ENCODE measurements at places on chromosomes 2 and 18.

DNA sequence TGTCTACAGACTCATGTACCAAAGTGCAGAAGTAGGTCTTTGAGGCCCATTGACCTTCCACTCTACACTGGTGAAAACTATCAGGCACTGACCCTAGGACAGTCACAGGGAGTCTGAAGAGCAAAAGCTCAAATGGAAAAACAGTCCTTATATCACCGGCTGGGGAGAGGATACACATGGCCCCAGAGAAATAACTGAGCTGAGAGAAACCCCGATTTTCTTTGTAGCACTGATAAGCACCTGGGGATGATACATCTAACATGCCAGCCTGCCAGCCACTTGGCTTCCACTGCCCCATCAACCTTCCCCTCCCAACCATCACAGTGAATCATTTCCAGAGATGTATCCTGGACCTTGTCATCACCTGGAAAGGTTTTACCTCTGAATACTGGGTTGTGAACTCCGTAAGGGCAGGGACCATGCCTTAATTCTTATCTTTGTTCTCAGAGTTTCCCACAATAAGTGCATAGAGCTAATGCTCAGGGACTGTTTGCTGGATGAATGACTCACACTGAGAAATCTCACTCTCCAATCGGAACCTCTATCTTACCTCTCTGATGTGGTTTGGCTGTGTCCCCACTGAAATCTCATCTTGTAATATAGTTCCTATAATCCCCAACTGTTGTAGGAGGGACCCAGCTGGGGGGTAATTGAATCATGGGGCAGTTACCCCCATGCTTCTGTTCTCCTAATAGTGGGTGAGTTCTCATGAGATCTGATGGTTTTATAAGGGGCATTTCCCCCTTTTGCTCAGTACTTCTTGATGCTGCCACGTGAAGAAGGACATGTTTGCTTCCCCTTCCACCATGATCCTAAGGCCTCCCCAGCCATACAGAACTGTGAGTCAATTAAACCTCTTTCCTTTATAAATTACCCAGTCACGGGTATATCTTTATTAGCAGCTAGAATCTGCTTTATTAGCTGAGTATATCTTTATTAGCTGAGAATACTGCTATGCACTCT, 37.1 kb downstream of the EVA1A start:
- peak; percentile 14 for DNase-seq

DNA sequence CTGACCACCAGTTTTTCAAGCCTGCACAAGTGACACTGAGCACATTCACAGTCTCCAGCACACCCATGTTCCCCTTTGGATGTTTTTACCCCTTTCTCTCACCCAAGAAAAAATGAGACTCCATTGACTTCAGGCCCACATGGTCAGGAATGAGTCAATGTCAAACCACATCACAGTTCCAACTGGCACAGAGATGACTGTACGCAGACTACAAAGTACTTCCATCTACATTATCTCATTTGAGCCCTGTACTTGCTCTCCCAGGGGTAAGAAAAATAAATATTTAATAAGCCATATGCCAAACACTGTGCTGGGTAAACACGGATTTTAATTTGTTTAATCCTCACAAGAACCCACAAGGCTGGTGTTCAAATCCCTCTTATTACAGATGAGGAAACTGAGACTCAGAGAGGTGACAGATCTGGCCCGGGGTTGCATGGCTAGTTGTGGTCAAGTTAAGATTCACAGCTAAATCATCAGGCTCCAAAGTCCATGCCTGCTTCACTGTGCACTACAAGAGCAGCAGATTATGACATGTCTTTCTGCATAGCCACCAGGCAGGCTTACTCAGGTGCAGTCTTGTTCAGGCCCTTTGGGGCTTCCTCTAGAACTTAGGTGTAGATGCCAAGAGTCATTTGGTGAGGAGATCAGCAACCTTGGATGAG, 106.1 kb downstream of the TXNL1 start:
- DNase-seq = no peak

- DNase-seq = no peak
Measured at GRCh38 chr2:16821692-16822091, 156.1 kb upstream of the CYRIA start.

DNA sequence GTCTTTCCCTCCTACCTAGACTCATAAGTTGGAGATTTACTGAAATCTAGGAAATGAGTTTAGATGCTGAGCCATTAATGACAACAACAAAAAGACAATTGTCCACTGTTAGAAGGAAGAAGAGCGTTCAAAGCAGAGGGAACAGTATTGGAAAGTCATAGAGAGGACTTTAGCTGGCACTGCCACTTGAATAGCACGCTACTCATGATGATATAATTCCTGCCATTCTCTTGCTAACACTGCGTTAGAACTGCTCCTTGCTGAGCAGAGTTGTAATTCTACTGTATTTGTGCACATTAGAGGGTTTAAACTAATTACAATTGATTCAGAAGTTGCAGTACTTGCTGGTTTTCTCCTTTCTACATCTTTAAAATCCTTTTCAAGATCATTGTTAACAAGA, 9.0 kb upstream of the AFTPH start:
- no peak for DNase-seq

DNA sequence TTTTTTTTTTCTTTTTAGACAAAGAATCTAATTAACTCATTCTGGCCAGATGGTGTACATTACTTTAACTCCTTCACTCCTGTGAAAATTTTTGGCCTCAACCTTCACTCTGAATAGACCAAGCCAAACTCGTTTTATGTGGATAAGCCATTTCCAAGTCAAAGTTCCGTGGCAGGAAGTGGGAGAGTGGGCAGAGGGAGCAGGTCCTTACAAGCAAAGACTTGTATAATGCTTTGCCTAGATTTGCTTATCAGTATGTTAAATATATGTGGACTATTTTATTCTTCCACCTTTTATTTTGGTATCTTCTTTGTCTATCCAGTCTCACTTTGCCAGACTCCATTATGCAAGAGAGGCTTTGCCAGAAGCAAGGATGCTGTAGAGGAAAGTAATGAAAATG, 178.1 kb upstream of the TNP1 start:
- no peak for DNase-seq

DNA sequence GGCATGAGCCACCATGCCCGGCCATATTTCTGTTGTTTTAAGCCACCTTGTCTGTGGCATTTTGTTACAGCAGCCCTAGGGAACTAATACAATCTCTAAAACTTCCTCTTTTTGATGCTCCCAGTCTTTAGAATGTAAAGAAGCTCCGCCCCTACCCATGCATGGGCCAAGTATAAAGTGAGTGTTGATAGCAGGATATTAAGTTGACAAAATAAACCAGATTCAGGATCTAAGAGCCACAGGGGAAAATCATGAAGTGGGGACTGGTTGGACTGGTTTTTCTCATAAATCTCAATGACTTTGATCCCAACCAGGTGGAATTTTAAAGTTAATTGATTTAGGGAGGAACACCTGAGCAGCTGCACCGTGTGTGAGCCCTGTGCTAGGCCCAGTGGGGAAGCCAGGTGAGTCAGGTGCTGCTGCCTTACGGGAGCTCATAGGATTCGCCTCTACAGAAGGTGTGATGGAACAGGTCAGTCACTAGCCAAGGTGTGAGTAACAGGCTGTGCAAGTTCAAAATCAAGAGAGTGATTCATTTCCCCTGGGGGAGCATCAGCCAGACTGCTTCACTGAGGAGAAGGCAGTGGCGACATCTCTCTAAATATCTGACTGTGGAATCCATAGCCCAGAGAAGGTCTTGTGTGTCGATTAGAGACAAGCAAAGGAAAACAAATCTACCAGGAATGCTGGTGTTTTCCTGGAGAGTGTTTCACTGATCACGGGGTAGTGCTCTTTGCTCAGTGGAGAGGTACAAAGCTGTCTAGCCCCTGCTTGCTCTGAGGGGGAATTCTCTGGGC, 63.0 kb upstream of the MSH2 start:
- DNase-seq = no peak

- no peak for DNase-seq
Measured at GRCh38 chr18:9106800-9107584, 4.5 kb downstream of the NDUFV2 start.

- DNase-seq = no peak
Measured at GRCh38 chr2:105325389-105325963, 4.1 kb downstream of the TGFBRAP1 start.

- DNase-seq = no peak
Measured at GRCh38 chr18:9704233-9705118, 3.6 kb upstream of the RAB31 start.

GRCh38 chr2:45698554-45698953, 47.1 kb downstream of the PRKCE start:
- no peak for DNase-seq

DNA sequence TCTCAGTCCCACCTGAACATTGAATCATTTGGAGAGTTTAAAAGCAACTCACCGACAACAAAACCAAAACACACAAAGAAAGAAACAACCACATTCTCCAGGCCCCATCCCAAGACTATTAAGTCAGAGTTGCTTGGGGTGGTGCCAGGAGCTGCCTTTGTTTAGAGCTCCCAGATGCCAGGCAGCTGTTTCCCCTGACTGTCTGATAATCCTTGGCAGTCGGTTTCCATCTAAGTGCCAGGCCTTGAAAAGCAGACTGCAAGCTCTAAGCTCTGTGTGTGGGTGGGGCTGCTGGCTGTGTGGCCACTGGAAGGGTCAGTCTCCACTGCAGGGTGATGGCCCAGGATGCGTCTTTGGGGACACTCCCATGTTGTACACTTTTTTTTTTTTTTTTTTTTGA, 255.3 kb upstream of the AGAP1 start:
- no peak for DNase-seq

DNA sequence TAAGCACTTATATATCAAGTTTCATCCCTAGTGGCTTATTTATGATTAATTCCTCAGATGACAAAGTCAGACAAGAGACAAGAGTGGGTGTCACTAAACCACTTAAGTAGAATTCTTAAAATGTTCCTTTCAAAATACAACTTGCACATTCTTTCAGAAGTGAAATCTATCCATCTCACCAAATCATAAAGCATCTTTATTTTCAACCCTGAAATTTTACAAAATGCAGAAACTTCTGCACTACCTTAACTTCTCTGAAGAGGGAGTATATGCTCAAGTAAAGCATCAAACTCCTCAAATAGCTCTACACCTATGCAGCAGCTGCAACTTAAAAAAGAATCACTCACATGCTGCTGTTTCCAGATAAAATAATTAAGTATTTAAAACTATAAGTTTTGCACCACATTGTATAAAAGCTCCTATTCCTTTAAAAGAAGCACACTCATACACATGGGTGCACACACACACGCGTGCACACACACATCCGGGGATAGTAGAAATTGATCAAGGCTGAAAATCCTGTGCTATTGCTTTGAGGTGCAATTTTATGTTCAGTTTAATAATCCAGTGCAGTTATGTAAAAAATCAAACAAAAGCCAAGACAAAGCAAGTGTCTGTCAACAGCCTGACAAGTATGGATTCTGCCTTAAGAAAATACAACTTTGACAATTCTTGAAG, 244.5 kb downstream of the TCF4 start:
- DNase-seq = no peak
